Cortex of kidney (tissue), 1 donor: ENCODE measurements at places on chromosomes 2 and 18.

GRCh38 chr2:147331790-147332419 lies 512.9 kb upstream of the ACVR2A start:
- no peak for DNase-seq

DNA sequence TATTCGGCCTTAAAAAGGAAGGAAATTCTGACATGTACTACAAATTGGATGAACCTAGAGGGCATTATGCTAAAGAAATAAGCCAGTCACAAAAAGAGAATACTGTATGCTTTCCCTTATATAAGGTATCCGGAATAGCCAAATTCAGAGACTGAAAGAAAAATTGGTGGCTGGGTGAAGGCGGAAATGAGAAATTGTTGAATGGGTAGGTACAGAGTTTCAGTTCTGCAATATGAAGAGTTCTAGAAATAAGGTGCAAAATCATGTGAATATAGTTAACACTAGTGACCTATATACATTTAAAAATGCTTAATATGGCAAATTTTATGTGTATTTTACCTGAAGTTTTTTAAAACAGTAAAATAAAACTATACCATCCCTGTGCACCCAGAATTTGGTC lies 43.1 kb downstream of the RMP24 start:
- no peak for DNase-seq

- DNase-seq = no peak
Observed at GRCh38 chr18:13407484-13407883, 188.9 kb downstream of the LDLRAD4 start.

DNA sequence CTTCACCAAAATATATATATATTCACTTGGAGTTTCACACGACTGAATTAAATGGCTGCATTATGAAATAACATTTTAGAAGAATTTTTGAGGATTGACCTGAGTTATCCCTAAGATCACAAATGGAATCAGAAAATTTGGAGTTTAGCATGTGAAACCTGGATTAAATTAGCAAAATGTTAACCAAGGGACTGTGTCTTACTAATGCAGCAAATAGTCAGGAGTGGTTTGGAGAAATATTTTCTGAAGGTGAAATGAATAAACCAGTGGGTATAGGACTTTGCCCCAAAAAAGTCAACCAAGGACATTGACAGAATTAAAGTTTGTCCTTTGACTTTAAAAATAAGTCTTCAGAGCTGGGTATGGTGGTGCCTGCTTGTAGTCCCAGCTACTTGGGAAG lies 111.2 kb downstream of the PRPF40A start:
- no peak for DNase-seq

- no peak for DNase-seq
Observed at GRCh38 chr2:187581125-187581896, 27.1 kb upstream of the TFPI start.

- DNase-seq = no peak
Observed at GRCh38 chr2:198411936-198412335, 607.5 kb downstream of the PLCL1 start.

DNA sequence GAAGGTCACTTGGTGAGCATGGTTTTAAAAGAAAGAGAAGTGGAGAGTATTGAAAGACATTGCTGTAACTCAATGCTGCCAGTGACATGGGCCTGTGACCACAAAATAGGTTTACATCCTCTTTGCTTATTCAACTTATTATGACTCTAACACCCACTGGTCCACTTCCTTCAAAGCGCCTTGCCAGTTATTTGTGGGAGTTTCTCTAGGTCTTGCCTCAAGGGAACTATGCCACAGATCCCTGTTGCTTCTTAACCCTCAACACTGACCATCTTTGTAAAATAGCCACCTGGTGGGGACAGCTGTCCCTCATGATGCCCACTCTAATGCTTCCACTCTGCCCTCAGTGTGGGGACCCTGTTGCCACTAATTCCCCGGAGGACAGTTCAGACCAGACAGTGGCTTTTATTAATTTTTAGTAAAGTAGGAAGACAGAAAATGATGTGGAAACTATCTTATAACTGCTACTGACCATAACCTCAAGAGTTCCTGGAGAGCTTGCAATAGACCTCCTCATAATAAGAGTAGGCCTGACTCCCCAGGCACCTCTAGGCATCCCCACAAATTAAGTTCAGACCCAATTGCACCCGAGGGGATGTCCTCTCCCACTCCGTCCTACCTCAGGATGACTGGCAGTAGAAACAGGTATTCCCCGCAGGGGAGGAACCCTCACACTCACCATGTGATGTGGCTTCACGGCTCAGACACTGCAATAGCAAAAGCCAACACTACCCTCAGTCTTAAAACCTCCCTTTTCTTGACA lies 31.3 kb upstream of the SLC25A52 start:
- no peak for DNase-seq

- no peak for DNase-seq
Observed at GRCh38 chr2:221001381-221001801, 570.7 kb downstream of the EPHA4 start.

DNA sequence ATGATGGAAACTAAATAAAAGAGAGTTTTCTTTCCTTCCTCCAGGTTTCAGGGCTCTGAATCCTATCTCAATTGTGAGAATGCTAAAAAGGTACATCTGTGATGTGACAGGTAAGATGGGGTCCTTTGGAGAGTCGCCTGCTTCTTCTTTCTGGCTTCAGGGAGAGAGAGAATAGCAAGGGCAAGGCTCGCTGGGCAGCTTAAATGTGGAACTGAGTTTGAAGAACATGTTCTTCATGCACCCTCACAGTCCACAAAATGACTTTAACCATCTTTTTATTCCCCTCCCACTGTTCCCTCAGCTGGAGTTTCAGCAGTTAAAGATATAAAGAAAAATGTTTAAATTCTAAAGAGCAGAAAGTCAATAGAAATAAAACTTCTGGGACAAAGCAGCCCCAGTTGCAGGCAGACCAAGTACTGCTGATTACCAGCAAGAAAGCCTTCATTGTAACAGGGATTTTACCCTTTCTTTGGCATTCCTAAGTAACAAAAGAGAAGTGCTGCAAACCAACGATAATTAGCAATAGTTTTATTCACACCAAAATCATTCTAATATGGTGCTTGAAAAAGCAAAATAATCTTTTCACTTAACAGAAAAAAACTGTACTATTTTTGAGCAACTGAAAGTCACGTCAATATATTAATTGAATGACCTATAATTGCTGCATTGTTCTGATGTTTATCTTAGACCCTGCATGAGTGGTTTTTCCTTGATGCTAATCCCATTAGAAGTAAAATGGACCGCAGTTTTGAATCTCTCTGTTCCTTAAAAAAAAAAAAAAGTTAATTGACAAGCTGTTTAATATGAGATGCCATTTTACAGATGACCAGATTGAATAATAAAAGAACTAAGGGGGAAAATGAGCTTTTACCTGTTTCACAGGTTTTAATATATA lies 61.5 kb downstream of the LRP2 start:
- DNase-seq = no peak

DNA sequence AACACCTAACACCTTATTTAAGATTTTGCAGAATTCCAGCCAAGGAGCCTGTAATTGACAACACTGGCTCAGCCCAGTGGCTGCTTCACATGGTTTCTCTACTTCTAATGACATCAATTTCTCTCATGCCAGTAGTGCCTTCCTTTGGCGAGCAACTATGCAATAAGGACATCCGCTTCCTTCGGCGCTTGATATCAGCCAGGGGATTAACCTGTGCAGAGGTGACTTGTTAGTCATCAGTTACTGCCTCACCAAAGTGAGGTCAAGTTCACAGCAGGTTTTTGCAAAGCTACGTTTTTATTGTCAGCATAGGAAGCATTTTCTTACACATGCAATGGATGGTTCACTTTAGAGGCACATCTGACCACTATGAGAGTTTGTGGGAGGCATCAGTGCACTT lies 24.0 kb upstream of the EDAR start:
- no peak for DNase-seq

GRCh38 chr2:149037851-149038250 lies 648 bp upstream of the LYPD6B start:
- DNase-seq = no peak

DNA sequence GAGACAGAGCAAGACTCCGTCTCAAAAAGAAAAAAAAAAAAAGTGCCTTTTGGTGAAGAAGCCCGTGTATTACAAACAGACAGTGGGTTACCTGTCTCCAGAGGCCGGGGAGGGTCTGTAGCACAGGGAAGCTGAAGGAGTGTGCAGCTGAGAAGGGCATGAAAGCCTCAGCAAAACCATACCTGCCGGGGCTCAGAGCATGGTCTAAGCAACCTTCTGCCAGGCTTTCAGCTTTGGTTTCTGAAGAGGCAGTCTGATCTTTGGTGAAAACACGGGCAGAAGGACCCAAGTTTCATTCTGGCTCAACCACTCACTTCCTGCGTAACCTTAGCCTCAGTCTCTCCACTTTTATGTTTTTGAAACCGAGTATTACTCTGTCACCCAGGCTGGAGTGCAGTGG lies 21.5 kb downstream of the SH2D6 start:
- DNase-seq = no peak

- no peak for DNase-seq
Observed at GRCh38 chr2:230924470-230925341, at the start of gene GPR55. Gene GPR55, minus strand, starts transcription at chr2:230925242. Its CDS starts 14,280 bp downstream, at chr2:230910962.

- no peak for DNase-seq
Observed at GRCh38 chr2:72130659-72131360, 16.9 kb downstream of the CYP26B1 start.

GRCh38 chr2:66346231-66346664 lies 88.7 kb upstream of the MEIS1 start:
- no peak for DNase-seq

DNA sequence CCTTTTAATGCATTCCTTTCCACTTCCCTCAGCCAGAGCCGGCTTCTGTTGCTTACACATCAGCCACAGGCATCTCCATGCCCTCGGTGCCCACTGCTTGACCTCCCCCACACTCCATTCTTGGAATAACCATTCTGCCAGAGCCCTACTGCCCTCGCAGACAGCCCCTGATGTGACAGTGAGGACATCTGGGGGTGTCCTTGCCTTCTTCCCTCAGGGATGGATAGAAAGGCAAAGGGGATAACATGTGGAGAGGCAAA lies 6.4 kb upstream of the NPPC start:
- DNase-seq = no peak

DNA sequence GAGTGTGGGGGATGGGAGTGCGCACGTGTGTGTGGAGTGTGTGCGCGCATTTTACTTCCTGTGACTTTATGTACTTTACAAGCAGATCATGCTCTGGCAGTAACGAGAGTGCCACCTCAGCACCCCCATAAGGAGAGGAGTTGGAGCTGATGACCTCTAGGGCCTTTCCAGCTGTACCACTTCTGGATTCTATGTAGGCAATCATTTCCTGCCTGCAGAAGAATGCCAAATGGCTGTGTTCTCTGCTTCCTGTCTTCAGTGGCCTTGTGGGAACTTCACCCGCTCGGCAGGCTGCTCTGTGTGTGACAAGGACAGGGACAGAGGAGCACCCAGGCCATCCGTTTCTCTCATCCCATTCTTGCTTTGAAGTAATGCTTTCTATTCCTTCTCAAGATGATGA lies 22.8 kb upstream of the ZNF385B start:
- no peak for DNase-seq

DNA sequence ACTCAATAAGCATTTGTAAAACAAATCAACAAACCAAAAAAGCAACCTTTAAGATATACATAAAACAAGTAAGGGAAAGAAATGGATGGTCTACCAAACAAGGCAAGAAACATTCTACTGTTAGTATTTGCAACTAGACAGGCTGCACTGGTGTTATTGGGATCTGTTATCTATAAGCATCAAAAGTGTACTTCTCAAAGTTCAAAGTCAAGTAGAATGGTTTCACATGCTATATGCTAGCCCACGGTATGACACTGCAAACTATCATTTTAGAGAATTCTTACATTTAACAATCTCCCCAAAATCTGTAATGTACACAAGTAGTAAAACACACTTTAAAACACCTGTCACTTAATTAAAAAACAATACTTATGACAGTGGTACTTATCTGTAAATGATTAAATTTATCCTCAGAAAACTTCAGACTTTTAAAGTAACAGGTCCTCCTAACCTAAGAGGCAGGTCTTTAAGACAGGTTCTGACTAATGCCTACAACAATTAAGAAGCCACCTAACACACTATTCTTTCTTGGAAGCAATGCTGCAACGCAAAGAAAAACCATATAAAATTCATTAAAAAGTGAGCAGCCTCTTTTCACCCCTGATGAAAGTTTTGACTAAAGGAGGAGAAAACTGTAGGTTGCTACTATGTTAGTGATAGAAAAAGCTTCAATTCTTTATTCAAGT lies 34.8 kb downstream of the SMAD2 start:
- DNase-seq = no peak

DNA sequence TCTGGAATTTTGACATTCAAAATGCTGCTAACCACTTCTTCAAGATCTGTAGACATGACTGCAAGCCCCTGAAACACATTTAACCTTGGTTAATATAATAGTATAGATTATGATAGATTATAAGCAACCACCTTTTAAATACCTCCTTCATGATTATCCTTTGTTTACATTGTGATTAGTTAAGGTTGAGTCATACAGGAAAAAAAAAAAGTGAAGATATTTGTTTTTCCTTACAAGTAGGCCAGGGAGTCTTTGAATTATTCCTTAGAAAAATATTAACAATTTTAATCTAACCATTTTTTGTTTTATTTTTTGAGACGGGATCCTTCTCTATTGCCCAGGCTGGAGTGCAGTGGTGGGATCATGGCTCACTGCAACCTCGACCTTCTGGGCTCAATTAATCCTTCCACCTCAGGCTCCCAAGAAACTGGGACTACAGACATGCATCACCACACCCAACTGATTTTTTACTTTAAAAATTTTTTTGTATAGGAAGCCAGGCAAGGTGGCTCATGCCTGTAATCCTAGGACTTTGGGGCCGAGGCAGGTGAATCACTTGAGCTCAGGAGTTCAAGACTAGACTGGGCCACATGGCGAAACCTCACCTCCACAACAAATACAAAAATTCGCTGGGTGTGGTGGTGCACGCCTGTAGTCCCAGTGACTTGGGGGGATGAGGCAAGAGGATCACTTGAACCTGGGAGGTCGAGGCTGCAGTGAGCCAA lies 99.4 kb downstream of the SLC39A10 start:
- DNase-seq = no peak

DNA sequence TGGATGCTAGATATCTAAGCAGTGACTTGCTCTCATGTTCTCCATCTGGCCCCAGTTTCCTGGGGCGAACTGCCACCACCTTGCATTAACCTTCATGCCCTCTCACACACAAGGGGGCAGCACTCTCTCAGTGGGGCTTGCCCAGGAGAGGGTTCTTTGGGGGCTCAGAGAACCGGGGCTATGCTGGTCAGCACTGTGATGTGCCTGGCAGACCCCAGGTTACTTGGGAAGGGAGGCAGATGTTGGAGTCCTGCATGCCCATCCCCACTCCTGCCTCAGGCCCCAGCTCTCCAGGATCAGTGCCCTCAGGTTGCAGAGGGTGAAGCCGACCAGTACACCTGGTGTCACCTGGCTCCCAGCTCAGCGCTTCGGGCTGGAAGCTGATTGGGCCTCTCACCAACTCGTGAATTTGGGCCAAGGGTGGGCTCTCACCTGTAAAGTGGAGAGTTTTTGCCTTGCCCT lies 396.2 kb upstream of the HS6ST1 start:
- DNase-seq = no peak

- DNase-seq = no peak
Observed at GRCh38 chr18:11052800-11053199, 96.6 kb downstream of the PIEZO2 start.

DNA sequence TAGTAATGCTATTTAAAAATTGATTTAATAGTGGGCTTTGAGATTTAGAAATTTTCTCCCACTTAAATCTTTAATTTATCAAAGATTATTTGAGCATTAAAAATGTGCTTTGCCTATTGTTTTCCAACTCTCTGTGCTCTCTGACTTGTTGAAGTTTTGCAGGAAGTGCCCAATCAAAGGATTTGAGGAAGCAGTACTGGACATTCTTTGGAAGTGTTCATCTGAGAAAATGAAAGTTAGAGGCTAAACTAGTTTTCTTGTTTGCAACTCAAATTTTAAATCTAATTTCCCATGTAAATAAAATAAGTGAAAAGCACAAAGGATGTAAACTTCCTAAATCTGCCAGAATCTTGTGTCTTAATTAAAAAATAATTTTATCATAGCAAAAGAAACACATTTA lies 89.1 kb downstream of the CAMKMT start:
- DNase-seq = no peak
